ENCODE measurements at places on chromosomes 7 and 10.

GRCh38 chr7:108001764-108002725 lies 916 bp downstream of the LAMB1 start:
- DNase-seq: no peak

- no peak for DNase-seq
Observed at GRCh38 chr10:6385665-6386064, 182.9 kb downstream of the PFKFB3 start.

GRCh38 chr7:100017300-100017699 lies 1.9 kb downstream of the ZKSCAN1 start:
- DNase-seq: no peak

DNA sequence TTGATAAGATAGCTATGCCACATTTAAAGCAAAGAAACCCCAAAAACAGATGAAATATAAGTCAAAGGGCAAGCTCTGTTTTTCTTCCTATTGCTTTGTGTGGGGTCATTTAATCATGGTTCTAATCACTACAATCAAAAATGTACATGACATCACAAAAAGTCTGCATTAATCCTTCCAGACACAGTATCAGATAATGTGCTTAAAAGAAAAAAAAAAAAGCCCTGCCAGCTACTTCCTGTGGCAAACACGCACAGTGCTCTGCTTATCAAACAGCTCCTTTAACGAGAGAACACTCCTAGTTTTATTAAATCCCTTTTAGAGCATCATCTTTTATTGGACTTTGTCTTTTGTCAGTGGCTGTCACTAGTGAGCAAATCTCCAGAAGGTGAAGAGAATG lies 1005.8 kb downstream of the GATA3 start:
- DNase-seq: no peak

- DNase-seq: no peak
Observed at GRCh38 chr7:157194948-157195347, 56.2 kb downstream of the UBE3C start.

GRCh38 chr10:71798308-71798624 lies 24.9 kb upstream of the VSIR start:
- no peak for DNase-seq

DNA sequence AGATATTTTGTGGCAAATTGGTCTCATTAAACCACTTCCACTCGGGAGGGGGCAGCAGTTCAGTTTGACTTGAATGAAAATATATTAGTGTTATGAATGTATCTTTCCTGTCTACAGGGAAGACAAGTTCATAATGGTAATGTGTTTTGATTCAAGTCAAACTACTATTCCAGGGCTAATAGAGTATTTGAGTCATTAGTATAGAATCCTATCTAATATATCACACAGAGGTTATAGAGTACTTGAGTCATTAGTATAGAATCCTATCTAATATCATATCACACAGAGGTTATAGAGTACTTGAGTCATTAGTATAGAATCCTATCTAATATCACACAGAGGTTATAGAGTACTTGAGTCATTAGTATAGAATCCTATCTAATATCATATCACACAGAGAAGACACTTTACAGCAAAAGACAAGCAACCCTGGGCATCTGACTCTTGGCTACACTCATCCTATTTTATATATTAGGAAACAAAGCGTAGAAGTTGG lies 199.7 kb upstream of the MAGI2 start:
- no peak for DNase-seq

DNA sequence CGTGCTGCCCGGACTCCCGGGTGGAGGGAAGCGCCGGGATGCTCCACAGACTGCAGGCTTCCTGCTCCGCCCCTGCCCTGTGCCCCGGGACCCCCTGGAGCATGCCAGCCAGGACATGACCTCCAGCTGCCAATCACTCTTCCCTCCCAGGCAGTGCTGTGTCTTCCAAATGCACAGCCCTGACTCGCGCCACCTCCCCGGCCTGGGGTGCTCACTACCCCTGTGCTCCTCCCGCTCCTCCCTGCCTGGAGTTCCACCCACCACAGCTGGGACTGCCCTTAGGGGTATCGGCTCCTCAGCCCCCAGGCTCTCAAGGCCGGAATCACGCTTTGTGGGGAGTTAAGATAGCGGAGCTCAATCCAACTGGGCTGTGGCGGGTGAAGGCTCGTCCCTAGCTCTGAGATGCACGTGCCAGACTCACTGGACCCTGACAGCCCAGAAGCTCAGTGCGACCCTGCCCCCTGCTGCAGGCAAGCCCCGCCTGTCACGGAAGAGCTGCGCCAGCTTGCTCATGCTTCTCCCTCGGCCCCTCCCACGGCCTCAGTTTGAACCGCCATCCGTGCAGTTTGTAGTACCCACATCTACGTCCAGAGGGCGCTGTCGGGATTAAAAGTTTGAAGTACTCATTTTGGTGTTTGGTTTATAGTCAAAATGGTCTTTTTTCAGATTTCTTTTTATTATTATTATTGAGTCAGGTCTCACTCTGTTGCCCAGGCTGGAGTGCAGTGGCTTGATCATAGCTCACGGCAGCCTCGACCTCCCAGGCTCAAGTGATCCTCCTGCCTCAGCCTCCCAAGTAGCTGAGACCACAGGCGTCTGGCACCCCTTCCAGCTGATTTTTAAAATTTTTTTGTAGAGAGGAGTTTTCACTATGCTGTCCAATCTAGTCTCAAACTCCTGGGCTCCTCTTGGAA lies 142.5 kb upstream of the TCERG1L start:
- no peak for DNase-seq

DNA sequence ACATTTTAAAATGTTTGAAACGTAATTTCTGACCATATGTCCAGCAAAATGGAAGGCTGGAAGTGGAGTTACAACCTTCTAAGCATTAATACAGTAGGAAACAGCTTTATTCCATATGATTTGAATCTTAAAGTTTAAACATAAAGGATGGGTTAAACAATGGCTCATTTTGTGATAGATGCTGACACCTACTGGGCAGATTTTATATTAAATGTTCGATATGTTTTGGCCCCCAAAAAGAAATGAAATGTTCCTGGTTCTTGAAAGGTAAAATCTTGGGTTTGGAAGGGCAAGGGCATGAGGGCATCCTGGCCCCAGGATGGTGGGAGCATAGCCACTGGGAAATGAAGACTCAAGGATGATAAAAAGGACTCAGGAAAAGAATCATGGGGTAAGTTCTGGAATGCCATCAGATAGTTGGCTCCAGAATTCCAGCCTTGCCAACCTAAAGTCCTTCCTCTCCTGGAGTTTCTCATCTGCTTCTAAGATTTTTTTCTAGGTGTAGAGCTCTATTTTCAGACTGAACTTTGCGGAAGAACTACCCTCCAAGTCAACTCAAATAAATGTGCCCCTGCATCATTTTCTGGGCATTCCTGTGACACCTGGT lies 34.6 kb upstream of the SLC35G1 start:
- no peak for DNase-seq

- no peak for DNase-seq
Observed at GRCh38 chr10:76962851-76963250, 674.8 kb downstream of the KCNMA1 start.

GRCh38 chr10:92242910-92243671 lies 47.8 kb downstream of the CPEB3 start:
- DNase-seq: no peak

DNA sequence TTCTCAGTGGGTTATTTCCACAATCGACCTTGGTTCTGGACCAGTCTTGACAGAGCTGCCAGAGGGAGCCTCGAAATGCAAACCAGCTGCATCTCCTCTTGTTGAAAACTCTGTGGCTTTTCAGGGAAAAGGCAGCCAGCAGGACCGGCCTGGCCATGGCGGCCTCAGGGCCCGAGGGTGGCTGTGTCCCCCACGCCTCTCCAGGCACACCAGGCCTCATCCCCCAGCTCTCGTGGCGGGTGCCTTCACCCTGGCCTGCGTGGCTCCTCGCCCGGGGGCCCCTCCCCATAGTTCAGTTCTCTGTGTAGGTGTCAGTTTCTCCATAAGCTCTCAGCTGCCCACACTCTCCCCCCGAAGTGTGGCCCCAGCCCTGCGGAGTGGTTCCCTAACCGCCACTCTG lies 63.5 kb downstream of the MGMT start:
- DNase-seq: no peak

DNA sequence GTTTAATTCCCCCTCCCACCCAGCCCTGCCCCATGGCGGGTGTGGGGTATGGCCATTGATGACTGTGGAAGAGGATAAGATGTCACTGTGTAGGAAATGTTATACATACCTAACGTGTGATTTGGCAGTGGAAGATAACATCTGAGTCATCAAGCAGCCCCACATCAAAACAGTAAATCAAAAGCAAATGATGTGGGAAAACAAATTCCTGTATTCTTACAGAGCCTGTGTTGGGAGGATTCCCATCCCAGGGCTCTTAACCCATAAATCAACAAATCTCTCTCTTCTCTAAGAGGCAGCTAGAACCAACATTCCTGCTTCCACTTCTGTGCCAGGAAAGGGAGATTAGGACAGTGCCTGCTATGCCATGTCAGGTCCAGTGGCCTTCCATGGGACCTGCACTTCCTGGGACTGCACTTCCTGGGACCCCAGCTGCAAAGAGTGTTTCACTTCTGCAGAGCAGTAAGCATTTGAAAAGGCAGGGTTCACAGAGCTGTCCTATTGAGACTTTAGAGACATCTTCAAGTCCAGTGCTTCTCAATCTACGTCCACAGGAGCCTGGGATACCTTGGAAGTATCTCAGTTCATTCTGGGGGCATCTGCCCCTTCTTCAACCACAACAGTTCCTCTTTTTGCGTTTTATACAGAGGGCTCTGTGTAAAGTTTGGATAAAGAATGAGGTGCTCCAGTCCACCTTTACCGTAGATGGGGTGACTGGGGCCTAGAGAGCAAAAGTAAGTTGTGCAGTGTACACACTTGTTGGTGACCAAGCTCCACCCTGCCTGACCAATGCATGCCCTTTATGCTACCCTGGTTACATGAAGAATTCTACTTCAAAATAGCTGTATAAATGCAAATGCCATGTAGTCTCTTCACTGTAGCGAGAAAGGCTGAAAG lies 45.7 kb downstream of the ATXN7L1 start:
- no peak for DNase-seq

- DNase-seq: no peak
Observed at GRCh38 chr10:122519873-122520272, 40.7 kb upstream of the DMBT1 start.

DNA sequence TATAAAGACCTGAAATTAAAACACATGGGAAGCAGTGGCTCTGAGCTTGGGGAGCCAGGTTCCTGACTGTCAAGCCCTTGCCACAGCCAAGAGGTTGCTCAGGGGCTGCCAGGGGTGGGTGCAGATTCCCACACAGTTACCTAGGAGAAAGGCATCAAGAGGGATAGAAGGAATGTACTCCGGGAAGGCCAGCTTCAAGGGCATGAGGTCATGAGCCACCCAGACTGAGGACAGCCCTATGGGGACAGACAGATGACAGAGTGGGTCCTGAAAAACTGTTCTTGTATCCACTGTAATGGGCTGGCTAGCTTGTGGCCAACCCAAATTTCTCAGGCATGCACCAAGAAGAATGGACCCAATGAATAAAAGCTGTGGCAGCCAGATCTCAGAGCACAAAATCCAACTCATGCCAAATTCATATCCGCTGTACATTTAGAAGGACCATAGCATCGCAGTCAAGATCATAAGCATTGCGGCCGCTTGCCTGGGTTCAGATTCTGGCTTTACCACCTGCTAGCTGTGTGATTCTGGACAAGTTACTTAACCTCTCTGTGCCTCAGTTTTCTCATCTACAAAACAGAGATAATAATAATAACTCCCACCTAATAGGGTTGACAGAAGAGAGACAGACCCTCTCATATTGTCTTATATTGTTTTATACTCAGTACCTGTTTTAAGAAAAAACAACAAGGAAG lies 44.9 kb upstream of the KCNMA1 start:
- DNase-seq: no peak

DNA sequence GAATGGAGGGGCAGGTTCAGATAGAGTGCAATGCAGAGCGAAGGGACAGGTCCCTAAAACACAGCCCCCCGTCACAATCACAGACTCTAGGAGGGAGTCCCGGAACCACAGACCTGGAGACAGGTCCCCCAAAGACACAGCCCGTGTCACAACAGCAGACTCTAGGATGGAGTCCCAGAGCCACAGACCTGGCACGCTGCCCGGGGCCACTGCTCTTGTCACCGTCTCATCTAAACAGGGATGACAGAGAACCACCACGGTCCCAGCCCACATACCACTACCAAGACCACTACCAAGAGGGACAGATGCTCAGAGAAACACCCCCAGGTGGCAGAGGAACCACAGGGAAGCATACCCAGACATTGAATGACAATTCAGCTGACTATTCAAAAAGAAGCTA lies 183.9 kb downstream of the TCERG1L start:
- DNase-seq: no peak

- DNase-seq: no peak
Observed at GRCh38 chr10:62626079-62626478, 178.4 kb upstream of the ADO start.

- DNase-seq: no peak
Observed at GRCh38 chr10:71219918-71220688, 7.7 kb downstream of the UNC5B start.
